A549 treated with dexamethasone at 1 μM for 4 hours (cell line): ENCODE measurements at places on chromosomes 2 and 18. TPM values are rescaled to one million over a fixed set of nuclear protein-coding genes. Genes with fewer than 3 reads are reported as not detected.

The VIL1 gene
- 0.16 to 0.40 TPM (median 0.27 TPM) in 5 replicates for total RNA-seq

The TXNDC2 gene
- 0.07 to 0.17 TPM (median 0.11 TPM) in 5 replicates for total RNA-seq

The ABCG8 gene
- total RNA-seq = 0.04 TPM in 1 of 5 replicates, not detected in the others

The IL36A gene
- not detected in 5 replicates for total RNA-seq

The PRSS56 gene
- 0.08 to 0.16 TPM (median 0.12 TPM) in 4 of 5 replicates, not detected in the other for total RNA-seq

The G6PC2 gene
- not detected in 5 replicates for total RNA-seq

The PPP4R3B gene
- 24.3 to 38.0 TPM (median 33.4 TPM) in 5 replicates for total RNA-seq

The DNAJC5G gene
- not detected in 5 replicates for total RNA-seq

The GKN1 gene
- 0.24 to 0.56 TPM (median 0.41 TPM) in 5 replicates for total RNA-seq

The CRYGC gene
- total RNA-seq = not detected in 5 replicates
